Karpas-422 (cell line): ENCODE measurements at places on chromosomes 5 and 9. TPM values are rescaled to one million over a fixed set of nuclear protein-coding genes. Genes with fewer than 3 reads are reported as not detected.

Gene GRXCR2
- total RNA-seq: not detected in 2 replicates

Gene RAPGEF1
- 6.1 and 9.6 TPM in 2 replicates for total RNA-seq

Gene SLC23A1
- not detected in 2 replicates for total RNA-seq

Gene CCL28
- total RNA-seq: 18.8 and 42.3 TPM in 2 replicates

Gene KCNV2
- 1.6 and 1.8 TPM in 2 replicates for total RNA-seq

Gene GFI1B
- total RNA-seq: 6.0 and 6.5 TPM in 2 replicates

Gene SPATA6L
- total RNA-seq: 0.22 and 0.69 TPM in 2 replicates

Gene RASEF
- 0.04 and 0.15 TPM in 2 replicates for total RNA-seq

Gene HTR4
- not detected in 2 replicates for total RNA-seq

Gene ECPAS
- total RNA-seq: 62.8 and 142 TPM in 2 replicates

Gene MYMK
- not detected in 2 replicates for total RNA-seq

Gene ZNF300
- not detected in 2 replicates for total RNA-seq

Gene PRLR
- not detected in 2 replicates for total RNA-seq

Gene CCDC192
- not detected in 2 replicates for total RNA-seq

Gene PSIP1
- total RNA-seq: 88.9 and 118 TPM in 2 replicates

Gene TAF11L5
- not detected in 2 replicates for total RNA-seq

Gene KCNMB1
- not detected in 2 replicates for total RNA-seq

Gene LCN9
- not detected in 2 replicates for total RNA-seq

Gene MLANA
- not detected in 2 replicates for total RNA-seq

Gene GRIA1
- total RNA-seq: not detected in 2 replicates

Gene C5orf46
- total RNA-seq: not detected in 2 replicates

Gene GPR151
- not detected in 2 replicates for total RNA-seq

Gene GLRA1
- not detected in 2 replicates for total RNA-seq

Gene STKLD1
- 0.93 and 0.97 TPM in 2 replicates for total RNA-seq

Gene QRFP
- not detected in 2 replicates for total RNA-seq

Gene PCDHB7
- not detected in 2 replicates for total RNA-seq

Gene PLPPR1
- not detected in 2 replicates for total RNA-seq

Gene F2RL1
- not detected in 2 replicates for total RNA-seq

Gene GFRA3
- total RNA-seq: 0.37 TPM in 1 of 2 replicates, not detected in the other

Gene KIAA0825
- 0.04 and 2.0 TPM in 2 replicates for total RNA-seq

Gene NUTM2F
- not detected in 2 replicates for total RNA-seq

Gene CXCL14
- total RNA-seq: not detected in 2 replicates

Gene NSG2
- not detected in 2 replicates for total RNA-seq

Gene STPG3
- total RNA-seq: 0.61 and 0.86 TPM in 2 replicates

Gene TMOD1
- total RNA-seq: 0.25 TPM in 1 of 2 replicates, not detected in the other

Gene SLC22A4
- 0.52 TPM in 1 of 2 replicates, not detected in the other for total RNA-seq

Gene CLPTM1L
- total RNA-seq: 141 and 164 TPM in 2 replicates

Gene PRRC2B
- 83.8 and 87.6 TPM in 2 replicates for total RNA-seq

Gene NAIP
- total RNA-seq: 11.9 and 26.7 TPM in 2 replicates

Gene PRSS3
- 0.40 TPM in 1 of 2 replicates, not detected in the other for total RNA-seq

Gene STK32A
- total RNA-seq: not detected in 2 replicates

Gene IFNA13
- total RNA-seq: not detected in 2 replicates

Gene TRIM23
- total RNA-seq: 32.1 and 44.1 TPM in 2 replicates

Gene DBH
- total RNA-seq: not detected in 2 replicates

Gene TESK1
- 20.2 and 30.6 TPM in 2 replicates for total RNA-seq

Gene MXD3
- 12.6 and 18.3 TPM in 2 replicates for total RNA-seq

Gene RNF130
- total RNA-seq: 0.41 TPM in 1 of 2 replicates, not detected in the other

Gene CCDC187
- 0.34 and 0.43 TPM in 2 replicates for total RNA-seq

Gene CARTPT
- total RNA-seq: not detected in 2 replicates

Gene IFNA7
- total RNA-seq: not detected in 2 replicates
